Mucosa of gallbladder (tissue), 1 donor: ENCODE measurements at places on chromosomes 3 and 15. TPM values are rescaled to one million over a fixed set of nuclear protein-coding genes. Genes with fewer than 3 reads are reported as not detected.

DNA sequence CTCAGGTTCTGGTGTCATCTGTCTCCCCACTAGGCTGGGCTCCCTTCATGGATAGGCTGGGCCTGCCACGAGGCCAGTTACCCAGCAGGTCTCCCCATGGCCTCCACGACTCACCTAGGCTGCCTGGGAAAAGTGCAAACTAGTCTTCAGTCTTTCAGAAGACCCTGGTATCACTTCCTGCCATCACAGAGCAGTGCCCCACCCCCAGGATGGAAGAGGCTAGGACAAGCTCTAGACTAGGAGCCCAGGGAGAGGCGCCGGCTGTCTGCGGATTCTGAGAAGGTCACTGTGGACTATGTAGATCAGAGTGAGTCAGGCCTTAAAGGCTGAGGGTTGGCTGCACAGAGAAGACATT lies 63.7 kb downstream of the CORO2B start:
- DNase-seq, result no peak

DNA sequence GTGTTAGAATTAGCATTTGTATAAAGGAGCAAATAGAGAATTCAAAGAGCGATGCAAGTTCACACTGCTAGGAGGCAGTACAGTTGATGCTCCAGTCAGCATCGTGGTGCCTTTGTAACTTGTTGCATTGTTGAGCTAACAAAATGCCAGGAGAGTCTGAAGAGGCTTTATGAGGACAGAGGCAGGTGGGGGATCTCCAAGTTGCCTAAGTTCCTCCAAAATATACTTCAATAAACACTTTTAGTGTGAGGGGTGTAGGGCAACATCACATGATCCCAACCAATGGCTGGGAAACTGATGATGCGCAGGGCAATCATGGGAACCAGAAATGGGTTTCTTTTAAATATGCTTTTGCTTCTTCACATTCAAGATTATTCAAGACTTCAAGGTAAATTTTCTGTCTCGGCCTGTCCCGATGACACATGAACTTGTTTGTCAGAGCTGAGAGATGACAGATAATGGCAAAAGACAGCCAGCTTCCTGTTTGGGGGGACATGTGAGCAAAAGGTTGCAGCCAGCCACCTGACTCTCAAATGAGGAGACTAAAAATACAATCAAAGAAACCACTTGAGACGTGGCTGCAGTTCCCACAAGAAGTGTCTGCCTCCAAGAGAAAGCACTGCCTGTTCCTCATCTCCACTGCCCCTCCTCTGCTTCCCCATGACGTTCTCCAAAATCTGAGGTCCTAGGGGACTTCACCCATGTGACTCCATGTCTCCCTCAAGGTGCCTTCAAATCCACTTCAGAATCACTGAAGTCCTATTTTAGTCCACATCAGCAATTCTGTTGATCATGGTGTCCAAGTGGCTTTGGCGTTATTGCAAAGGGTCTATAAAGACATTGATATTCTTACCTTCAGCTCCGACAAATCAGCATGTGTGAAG lies 39.3 kb downstream of the KLHL6 start:
- no peak for DNase-seq

- DNase-seq, result no peak
These were observed 2.6 kb upstream of the MAP4 start for GRCh38 chr3:48018841-48019240.

DNA sequence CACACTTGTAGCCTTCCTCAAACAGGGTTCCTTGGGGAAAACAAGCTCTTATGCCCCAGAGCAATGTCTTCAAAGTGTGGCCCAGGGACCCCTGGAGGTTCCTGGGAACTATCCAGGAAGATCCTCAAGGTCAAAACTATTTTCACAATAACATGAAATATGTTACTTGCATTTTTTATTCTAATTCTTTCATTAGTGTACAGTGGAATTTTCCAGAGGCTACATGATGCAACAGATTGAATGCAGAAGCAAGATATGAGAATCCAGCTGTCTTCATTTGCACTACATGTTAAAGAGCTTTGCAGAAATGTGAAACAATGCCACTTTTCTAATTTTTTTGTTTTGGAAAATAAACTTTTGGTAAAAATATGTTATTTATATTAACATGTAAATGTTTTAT lies 190.9 kb downstream of the SLC9A9 start:
- no peak for DNase-seq

DNA sequence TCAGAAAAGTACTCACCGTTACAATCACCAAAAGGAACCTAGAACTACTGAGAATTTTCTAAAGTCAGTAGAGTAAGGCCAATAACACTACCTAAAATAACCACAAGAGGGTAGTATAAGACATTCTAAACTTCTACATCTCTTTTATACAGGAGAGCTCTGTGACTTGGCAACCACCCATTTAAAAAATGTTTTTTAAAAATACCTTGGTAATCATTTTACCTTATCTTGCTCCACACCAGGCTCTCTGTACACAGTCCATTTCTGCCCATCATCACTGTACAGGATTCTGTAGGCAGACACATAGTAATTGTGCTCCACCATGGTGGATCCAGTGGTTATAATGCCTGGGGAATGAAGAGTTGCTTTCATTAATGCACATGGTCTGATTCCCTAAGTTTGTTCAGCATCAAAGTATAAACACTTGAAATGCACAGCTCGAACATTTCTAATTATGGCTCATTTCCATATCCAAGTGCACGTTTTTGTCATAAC lies 54.5 kb downstream of the ST3GAL6 start:
- DNase-seq, result no peak

- DNase-seq, result peak; percentile 59
These were observed 31.1 kb upstream of the SMAD6 start for GRCh38 chr15:66670762-66671580.

DNA sequence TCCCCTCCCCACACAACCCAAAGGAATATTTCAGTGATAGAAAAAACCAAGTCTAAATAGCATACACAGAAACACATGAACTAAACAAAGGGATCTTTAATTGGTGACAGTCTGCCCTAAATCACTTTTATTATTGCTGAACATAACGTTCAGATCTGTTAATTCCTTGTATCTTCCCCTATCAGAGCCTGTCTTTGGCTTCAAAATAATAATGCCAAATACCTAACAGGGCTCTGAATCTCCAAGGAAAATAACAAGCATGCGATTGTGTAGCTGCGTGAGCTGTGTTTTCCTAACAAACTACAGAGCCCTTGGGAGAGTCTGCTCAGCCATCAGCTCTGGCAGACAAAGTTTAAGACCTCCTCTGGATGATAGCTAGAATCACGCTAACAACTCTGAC lies 1010.1 kb downstream of the ROBO1 start:
- no peak for DNase-seq

- no peak for DNase-seq
These were observed 56.6 kb downstream of the ETV5 start for GRCh38 chr3:186052096-186052840.

DNA sequence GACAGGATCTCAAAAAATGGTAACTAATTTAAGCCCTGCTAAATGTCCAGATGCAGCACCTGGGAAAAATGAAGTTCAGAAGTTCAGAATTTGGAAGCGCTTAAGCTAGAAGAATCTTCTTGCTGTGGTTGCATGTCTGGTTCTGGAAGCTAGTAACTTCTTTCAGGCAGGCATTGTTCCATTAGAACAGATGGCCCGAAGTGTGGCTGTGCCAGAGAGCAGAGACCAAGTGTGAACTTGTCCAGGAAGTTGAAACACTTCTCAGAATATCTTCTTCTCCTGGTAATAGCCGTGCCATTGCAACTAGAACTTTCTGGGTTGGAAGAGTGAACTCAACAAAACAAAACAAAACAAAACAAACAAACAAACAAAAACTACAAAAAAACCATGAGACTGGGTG lies 80.0 kb downstream of the MITF start:
- DNase-seq, result peak; percentile 23

GRCh38 chr3:130929804-130930203 lies 35.9 kb downstream of the ATP2C1 start:
- no peak for DNase-seq

DNA sequence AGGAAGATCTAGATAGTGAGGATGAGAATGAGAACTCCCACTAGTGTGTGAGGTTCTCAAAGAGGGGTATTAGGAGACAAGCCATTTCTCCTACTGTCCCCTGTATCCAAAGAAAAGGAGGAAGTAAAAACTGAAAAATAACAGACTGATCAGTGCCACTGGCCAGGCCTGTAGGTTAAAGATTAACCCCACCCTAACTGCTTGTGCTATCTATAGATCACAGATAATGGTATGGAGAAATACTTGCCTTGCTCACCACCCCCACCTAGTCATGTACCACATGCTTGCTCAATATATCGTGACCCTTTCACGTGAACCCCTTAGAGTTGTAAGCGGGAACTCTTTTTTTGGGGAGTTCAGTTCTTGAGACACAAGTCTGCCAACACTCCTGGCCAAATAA lies 519.7 kb upstream of the FRG2C start:
- no peak for DNase-seq

DNA sequence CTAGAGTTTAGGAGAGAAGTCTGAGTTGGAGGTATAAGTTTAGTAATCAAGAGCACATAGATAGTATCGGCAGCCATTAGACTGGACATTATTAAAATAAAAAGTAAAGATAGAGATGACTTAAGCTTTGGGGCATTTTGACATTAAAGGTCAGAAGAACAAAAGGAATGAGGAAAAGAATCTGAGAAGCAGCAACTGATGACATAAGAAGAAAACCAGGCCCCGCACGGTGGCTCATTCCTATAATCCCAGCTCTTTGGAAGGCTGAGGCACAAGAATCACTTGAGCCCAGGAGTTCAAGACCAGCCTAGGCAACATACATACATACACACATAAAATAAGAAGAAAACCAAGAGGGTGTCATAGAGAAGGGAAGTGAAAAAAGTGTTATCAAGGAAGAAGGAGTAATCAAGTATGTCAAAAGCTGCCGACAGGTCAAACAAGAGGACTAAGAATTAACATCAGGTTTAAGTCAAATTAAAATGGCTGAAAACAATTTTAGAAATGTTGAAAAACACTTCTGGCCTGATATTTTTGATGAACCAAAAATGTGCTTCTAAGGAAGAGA lies 38.9 kb downstream of the ACAP2 start:
- DNase-seq, result no peak

GRCh38 chr15:93771196-93772030 lies 459.9 kb upstream of the MCTP2 start:
- no peak for DNase-seq

DNA sequence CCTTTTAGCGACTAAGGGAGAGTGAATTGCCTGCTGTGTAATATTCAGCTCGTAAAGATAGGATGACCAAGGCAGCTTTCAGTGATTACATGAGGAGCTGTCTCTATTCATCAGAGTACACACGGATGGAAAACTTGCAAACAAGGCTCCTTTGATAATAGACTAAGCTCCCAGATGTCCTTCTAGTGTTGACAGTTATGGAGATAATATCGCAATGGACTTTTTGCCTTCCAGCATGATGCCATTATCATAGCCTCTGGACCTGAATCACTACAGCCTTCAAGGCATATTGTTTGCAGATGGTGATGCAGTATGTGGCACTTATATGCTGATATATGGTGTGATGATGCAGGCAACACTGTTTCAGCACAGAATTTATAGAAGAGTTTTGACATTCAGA lies 93.9 kb downstream of the ECT2 start:
- no peak for DNase-seq

DNA sequence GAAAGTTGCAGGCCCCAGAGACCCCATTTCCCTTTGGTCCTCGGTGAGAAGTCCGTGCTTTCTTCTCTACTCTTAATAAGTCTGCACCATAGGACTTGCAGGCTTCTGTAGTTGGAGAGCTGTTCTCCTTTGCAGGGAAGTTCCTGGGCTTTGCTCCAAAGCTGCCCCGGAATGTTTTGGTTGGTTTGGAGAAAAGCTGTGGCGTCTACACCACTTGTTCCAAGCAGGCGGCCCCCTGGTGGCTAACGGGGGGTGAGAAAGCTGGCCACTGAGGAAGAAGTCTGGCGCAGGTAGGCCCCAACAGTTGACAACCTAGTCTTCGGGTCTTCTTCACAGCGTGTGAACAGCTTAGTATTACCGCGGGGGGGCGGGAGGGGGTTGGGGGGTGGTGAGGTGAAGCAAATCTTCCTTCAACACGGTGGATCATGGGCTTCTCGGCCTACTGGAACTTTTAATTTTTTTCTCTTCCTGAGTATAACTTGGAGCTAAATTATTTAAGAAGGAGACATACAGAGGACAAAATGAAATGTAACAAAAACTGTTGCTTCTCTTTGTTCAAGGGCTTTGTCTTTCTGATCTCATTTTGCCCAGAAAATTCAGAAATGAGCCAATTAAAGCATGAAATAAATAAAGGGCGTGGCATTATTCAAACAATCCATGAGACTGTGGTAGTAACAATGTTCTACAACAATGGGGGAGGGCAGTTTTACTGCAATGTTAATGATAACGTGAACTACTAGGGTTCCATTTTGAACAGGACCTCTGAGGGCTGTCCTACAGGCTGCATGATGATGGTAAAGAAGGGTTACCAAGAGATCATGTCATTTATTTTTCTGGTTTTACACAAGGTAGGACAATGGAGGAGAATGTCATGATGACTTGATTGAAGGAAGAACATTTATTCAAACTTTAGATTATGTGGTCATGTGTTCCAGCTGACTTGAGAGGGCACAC lies 2.2 kb upstream of the THRB start:
- peak; percentile 58 for DNase-seq

DNA sequence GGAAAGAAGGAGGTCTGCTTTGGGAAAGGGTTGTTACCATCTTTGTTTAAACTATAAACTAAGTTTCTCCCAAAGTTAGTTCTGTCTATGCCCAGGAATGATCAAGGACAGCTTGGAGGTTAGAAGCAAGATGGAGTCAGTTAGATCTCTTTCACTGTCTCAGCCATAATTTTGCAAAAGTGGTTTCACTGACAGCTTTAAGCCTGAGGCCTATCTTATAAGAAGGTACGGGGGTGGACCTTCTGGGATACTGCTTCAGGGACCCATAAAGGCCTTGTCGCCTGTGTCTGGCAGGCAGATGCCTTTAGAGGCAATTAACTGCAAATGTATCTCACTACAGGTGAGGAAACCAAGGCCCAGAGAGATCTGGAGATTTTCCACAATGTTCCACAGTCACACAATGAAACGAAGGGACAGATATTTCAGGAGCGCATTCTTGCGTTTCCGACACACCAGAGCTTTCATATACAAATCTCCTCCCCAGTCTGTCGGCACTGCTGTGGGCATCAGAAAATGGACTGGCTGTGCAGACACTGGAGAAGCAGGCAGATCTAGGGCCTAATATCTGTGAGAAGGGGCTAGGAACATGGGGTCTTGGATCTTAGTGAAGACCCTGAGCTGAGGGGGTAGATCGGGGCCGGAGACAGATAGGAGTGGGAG lies 169.5 kb upstream of the SMAD3 start:
- DNase-seq, result no peak

The RTP1 gene
- not detected for total RNA-seq

The KIF23 gene
- total RNA-seq, result 3.9 TPM

The PLSCR2 gene
- total RNA-seq, result 0.35 TPM

The PIK3CB gene
- total RNA-seq, result 28.9 TPM

The TMCO5A gene
- 0.14 TPM for total RNA-seq

The AADAC gene
- total RNA-seq, result 17.7 TPM
